ENCODE measurements at places on chromosomes 12 and 14.

DNA sequence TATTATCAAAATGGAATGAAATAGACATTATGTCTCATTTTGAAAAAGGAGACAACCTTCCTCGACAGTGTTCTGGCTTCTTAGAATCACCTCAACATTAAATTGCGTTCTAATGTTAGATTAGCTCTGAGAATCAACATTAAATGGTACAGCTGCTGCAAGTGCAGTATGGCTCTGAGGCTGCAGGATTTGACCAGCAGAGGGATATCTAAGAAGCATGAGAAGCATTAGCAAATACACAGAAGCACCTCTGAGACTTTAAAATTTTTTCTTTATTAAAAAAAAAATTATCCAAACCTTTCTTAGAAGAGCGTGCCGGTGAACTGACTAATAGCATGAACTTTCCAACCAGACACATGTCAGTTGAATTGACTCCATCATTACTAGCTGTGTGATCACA is 253.4 kb upstream of the LRIG3 start:
- peak; percentile 19 for DNase-seq

GRCh38 chr14:21049271-21049673 is 7.1 kb downstream of the RNASE7 start:
- no peak for DNase-seq

DNA sequence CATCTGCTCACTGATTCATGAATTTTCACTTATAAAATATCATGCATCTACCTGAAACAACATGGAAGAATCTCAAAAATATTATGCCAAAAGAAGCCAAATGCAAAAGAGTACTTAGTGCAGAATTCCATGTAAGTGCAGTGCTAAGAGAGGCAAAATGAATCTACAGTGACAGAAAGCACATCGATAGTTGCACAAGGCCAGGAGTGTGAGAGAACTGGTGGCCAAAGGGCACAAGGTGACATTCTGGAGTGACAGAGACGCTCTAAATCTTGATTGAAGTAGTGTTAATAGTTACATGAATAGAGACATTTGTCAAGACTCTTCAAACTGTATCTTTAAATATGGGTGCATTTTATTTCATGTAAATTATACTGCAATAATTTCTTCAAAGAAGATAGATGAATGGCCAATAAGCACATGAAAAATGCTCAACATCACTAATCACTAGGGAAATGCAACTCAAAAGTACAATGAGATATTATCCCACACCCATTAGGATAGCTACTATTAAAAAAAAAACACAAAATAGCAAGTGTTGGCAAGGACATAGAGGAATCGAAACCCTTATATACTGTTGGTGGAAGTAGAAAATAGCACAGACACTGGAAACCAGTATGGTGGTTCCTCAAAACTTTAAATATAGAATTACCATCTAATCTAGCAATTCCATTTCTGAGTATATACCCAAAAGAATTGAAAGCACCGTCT is 71.7 kb upstream of the KICS2 start:
- no peak for DNase-seq

DNA sequence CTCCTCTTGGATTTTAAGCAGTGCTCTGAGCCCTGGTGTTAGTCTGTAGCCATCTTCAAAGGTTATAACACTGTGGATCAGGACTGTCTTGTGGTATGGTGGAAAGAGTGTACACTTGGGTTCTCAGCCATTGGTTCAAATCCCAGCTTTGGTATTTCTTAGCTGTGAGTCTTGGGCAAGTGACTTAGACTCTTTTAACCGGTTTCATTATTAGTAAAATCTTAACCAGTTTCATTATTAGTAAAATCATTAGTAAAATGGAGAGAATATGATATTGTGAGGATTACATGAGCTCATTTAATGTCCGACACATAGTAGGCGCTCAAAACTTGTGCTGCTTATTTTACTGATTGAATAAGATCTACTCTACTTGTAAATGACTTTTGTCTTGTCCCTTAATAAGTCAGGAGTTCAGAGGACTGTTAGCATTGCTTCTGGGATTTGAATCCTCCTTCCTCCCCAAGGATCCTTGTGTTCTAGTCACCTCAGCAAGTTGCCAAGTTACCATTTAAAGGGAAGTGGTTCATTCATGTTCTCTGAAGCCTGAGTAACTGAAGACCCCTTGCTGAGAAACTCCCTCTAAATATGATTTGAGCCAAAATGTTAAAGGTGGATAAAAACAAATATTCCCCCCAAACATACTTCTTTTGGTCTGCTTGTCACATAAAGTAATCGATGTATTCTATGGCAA is 12.4 kb downstream of the TTLL5 start:
- DNase-seq, result peak; percentile 23

DNA sequence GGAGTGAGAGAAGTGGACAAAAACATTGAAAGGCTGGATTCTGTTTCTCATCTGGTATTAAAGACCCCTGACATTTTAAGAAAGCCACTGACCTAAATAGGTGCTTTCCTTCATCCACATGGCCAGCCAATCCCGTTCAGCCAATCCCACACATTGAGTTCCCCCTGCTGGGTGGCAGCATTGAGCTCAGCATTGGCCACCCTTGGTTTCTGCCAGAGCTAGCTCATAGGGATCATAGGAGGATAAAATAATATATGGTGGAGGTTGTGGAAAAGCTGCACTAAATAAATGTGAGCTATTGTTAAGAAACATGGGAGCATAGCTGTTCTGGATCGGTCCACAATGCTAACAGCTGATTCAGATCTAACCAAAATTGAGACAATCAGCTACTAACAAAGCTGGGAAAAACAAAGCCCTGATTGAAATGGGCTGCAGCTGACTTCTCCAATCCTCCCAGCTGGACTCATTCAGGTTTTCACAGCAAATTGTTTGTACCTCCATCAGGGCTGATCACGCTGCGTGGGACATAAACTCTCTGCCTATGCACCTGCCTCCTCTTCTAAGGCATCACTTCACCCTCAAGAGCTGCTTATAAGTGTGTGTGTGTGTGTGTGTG is 256.5 kb downstream of the EMP1 start:
- peak; percentile 47 for DNase-seq

- DNase-seq, result no peak
Observed at GRCh38 chr12:52355176-52355575, 12.1 kb downstream of the KRT85 start.

DNA sequence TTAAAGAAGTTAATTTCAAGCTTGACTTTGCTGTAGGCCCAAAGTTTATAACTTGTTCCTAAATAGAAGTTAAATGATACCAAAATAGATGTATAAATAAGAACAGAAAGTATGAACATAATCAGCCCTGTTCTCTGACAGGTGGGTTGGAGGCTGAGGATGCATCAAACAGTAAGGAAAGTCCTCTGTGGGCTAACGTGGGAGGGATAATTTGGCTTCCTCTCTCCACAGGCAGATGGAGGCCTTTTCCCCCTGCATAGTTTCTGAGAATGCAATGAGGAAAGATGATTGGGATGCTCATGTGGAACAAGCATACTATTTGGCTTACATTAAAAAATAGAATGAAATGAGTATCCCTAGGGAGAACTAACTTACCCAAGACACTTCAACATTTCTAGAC is 56.5 kb downstream of the GARIN6 start:
- peak; percentile 34 for DNase-seq

DNA sequence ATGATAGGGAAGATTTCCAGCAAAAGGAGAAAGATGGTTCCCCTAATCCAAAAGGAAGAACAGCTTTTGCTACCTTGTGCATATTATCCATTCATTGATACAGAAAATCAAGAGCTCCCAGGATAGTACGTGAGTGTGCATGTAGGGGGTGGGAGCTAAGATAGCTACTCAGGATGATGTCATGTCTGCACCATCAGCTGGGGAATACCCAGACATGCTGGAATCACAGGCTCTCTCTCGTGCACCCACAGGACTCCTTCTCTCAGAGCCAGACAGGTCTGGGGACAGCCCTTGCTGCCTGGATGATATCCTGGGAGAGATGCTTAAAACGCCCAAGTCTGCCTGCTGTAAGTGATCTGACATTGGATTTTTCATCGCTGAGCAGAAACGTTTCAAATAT is 38.9 kb downstream of the FOXN3 start:
- peak; percentile 49 for DNase-seq

DNA sequence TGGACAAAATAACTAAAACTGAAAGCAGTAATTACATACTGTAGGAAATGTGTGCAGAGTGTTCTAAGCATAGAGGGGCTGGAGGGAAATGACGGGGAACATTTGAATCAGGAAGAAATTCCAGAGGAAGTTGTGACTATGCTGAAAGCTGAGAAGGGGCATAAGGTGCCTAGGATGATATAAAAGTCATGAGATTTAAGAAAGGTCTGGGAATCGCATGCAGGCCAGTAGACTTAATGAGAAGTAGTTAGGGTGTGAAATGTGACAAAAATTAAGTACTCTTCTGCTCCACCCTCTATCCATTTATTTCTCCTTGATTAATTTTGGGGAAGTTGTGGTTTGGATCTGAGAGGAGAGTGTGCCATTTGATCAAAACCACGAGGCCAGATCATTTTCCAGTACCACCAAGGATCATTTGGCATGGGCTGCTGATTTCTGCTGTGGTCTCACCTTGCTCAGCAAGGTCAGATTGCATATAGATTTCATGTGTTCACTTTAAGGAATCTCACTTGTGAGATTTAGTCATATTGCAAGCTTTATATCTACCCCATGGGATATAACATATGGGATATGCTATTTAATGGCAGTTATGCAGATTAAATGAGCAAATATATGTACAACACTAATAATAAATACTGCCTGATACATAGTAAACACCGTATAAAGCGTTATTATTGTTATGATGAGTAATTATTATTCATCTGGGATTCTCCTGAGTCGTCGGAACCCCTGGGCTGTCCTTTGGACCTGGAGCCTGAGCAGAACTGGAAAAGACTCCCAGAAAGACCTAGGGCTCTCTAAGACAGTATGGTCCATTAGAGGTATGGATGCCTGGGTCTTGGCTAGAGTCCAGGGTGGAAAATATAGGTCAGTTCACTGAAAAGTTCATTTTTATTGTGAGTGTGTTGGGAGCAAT is 72.3 kb downstream of the SRGAP1 start:
- no peak for DNase-seq

GRCh38 chr14:68657300-68658028 is 135.4 kb downstream of the ZFP36L1 start:
- no peak for DNase-seq

DNA sequence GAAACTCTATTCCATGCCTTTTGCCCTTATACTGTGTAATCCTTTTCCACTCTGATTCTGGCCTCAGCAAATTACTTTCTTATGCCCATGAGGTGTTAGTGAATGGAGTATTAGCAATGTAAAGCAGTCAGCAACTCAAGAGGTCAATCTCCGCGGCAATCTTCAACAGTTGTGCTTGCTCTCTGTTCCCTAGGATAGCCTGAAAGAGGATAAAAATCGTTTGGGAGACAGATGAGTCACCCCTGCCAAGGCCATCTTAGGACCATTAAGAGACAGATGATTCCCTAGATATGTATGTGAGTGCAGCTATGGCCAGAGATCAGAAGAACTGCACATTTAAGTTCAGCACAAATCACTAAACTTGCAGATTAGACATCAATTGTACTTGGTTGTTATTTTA is 1145.8 kb downstream of the GALC start:
- DNase-seq, result no peak

DNA sequence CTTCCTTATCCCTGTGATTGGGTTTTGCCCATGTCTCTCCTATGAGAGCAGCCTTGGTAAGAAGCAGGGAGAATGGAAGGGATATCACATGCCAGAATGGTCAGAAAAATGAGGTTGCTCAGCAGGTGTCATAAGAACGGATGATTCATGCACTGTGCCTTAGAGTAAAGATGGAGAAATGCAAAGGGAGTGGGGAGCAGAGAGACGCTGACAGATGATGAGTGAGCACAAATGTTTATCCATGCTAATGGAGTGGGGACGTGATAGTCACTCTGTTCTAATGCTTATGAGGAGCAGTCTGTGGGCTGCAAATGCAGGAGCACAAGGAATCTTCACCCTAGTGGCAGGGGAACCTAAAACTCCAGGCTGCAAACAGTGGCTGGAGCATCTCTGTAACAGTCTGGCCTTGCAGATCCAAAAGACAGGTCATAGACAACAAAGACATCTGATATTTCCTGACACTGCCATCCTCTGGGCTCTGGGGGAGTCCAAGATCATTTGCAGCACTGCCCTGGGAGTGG is 243.2 kb downstream of the CACNA1C start:
- DNase-seq, result no peak

DNA sequence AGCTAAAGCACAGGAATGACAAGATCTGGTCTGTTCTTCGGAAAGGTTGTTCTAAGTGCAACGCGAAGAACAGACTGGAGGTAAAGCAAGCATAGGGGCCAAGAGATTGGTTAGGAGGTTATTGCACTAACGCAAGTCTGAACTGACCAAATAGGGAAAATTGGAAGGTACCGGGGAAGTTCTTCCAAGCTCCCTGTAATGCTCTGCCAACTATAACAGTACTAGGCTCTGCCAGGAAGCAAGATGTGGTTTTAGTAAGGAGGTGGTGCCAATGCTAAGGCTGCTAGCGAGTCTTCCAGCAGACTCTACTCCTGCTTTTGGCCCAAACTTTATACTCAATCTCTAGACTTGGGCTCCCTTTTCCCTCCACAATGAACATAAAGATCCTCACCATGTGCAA is 138.6 kb downstream of the PAWR start:
- DNase-seq, result peak; percentile 77

- peak; percentile 27 for DNase-seq
Observed at GRCh38 chr12:50620109-50620977, 115.6 kb downstream of the DIP2B start.

DNA sequence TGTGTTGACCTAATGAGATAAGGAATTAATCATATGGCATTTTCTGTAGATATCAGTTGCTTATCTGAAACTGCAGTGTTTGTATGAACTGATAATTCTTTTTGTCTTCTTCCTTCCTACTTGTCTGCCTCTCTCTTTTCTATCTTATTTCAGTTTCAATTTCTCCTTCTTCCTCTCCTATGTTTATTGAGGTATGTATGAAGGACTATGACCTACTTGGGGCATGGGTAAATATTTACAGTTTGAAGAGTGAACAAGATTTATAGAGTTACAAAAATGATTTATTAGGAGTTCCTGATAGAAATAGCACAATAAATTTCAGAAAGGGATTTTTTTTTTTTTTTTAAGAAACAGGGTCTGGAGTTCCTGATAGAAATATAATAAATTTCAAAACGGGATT is 88.7 kb upstream of the MUCL1 start:
- no peak for DNase-seq

GRCh38 chr12:77878901-77879300 is 48.2 kb downstream of the NAV3 start:
- DNase-seq, result no peak

DNA sequence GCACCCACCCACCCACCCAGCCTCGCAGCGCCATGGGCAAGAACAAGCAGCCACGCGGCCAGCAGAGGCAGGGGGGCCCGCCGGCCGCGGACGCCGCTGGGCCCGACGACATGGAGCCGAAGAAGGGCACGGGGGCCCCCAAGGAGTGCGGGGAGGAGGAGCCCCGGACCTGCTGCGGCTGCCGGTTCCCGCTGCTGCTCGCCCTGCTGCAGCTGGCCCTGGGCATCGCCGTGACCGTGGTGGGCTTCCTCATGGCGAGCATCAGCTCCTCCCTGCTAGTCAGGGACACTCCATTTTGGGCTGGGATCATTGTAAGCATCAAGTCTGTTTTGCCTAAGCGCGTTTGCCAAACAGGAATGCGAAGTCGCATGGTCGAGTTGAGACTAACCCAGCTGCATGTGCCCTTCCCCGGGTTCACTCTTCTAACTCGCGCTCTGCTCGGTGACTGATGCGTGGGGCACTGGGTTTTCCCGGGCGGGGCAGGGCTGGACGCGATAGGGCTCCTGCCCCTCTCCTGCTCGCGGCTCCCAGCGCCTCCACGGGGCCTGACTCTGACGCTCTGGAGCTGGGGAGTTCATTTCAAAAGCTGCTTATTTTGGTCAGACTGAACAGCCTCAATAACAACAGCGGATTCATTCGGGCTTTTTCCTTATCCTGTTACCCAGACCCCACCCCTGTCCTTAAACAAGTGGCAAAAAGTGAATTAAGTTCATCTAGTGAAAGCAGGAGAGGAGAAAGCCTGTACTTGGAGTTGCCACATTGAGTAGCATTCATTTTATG is 458 bp downstream of the SSPN start:
- peak; percentile 74 for DNase-seq
